ENCODE measurements at places on chromosomes 3 and 15.

DNA sequence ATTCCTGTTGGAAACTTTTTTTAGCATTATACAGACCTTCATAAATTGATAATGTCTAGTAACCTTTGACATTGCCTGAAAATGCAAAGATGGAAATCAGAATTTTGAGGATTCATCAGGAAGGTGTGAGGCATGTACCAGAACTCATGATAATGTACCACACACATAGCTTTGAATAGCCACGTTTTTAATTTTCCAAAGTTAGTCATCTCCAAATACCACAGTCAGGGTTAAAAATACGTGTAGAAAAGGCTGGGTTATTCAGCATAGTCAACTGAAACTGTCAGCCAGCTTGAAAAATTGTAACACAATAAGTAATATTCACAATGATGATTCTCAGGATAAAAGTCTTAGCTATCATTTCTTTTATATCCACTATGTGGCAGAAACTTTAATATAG lies 102.0 kb upstream of the THRB start:
- no peak for DNase-seq

- DNase-seq: peak; percentile 62
Measured at GRCh38 chr15:63892794-63893441, 59.2 kb upstream of the HERC1 start.

- DNase-seq: no peak
Measured at GRCh38 chr15:54131410-54131809, 153.2 kb downstream of the UNC13C start.

DNA sequence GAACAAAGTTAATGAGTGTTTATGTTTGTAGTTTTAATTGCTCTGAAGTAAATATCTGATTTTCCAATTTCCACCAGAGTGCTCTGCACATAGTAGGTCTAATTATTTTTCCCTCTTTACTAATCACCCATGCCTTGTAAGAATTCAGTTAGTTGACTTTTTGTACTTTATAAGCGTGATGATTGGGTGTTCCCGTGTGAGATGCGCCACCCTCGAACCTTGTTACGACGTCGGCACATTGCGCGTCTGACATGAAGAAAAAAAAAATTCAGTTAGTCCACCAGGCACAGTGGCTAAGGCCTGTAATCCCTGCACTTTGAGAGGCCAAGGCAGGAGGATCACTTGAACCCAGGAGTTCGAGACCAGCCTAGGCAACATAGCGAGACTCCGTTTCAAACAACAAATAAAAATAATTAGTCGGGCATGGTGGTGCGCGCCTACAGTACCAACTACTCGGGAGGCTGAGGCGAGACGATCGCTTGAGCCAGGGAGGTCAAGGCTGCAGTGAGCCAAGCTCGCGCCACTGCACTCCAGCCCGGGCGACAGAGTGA lies 507 bp upstream of the VHL start:
- DNase-seq: no peak

- no peak for DNase-seq
Measured at GRCh38 chr15:40680151-40680550, 14.8 kb upstream of the RAD51 start.

- no peak for DNase-seq
Measured at GRCh38 chr3:162367429-162368260, 871.0 kb downstream of the OTOL1 start.

DNA sequence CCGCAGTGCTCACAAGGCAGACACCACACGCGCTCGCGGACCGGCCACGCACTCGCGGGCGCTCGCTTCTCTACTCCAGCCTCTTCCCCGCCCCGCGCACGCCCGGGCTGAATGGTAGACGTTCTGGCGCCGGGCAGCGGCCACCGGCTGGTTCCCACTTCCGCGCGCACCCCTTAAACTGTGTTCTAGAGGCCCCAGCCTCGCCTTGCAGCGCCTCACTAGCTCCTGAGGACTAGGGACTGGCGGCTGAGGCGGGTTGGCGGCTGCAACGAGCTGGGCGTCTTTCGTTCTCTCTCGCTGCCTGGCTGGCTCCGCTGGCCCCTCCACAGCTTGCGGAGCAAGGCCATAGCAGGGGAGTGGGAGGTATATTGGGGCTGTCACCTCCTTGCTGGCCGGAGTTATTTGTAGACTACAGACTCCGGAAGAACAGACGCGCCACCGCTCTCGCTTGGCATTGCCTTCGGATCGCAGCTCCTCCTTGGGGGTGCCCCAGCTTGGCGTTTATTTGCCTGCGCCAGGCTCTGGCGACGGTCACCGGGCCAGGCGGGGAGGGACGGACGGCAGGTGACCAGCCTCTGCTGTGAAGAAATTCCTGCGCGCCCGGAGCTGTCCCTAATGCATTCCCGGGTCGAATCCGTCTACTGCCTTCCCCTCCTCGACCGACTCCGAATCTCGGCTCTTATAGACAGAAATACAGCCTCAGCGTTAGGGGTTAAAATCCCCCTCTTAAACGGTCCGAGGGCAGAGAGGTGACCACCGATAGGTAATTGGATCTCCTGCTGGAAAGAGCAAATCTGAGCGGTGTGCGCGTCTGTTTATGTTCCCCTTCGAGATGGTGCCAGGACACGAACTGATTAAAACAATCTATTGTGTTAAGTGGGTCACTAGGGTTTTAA lies 1.3 kb downstream of the GREM1 start:
- no peak for DNase-seq

GRCh38 chr15:74127255-74127953 lies 3.0 kb upstream of the ISLR2 start:
- peak; percentile 95 for DNase-seq

- no peak for DNase-seq
Measured at GRCh38 chr3:37836589-37836988, 25.1 kb upstream of the CTDSPL start.

DNA sequence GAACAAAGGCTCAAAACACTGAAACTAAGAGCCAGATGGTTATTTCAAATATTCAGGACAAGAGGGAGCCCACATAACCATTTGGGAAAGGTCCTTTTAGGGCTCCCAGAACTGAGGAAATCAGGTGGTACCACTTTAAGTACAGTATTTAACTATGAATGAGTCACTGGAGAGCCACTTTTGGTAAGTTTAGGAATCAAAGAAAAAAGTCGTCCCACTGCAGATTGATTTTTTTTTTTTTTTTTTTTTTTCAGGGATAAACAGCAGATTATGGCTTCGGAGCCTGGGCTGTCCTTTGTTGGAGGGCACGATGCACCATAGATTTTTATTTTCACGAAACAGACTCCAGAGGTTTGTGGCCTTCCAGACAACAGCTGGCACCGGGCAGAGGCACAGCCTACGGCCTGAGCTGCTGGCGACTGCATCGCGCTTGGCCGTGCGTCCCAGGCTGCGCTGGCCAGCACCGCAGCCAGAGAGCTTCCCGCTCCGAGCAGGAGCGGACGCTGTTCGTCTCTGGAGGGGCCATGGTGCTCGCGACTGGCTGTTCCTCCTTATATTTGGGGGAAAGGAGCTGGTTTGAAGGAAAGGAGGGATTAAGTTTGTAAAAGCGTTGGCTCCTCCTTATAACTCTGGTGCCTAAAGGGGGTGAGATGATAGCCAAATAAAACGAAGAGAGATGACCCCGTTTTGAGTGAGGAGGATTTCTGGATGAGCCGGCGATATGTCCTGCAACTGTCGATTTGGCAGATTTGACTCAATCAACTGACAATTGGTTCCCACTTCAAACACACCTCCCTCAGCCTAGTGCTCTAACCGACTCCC lies 152.9 kb upstream of the GOLIM4 start:
- DNase-seq: no peak

DNA sequence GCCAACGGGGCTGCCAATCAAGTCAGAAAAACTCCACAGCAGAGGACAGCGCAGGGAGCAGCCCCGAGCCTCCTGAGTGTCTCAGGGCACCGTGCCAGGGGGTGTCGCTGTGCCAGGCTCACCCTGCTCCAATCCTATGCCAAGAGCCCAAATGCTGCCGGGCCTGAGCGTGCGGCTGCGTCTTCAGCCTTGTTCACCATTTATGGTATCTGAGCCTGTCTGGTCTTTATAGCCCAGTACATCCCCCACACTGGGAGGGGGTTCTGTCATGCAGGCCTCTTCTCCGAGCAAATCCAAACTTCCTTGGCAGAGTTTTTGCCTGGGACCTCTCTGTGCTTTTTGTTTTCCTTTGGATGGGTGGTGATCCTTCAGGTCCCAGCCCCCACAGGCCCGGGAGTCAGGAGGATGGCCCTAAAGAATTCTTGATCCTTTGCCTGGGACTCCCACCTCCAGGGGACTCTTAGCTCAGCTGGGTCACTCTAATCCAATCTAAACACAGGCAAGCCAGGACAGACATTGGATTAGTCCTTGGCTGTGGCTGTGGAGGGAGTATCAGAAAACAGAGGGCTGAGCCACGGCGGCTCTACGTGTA lies 135.1 kb upstream of the HACD2 start:
- no peak for DNase-seq

- DNase-seq: no peak
Measured at GRCh38 chr15:90419206-90419605, 31.2 kb downstream of the IQGAP1 start.

GRCh38 chr15:59688423-59688781 lies 718 bp downstream of the BNIP2 start:
- DNase-seq: peak; percentile 12

DNA sequence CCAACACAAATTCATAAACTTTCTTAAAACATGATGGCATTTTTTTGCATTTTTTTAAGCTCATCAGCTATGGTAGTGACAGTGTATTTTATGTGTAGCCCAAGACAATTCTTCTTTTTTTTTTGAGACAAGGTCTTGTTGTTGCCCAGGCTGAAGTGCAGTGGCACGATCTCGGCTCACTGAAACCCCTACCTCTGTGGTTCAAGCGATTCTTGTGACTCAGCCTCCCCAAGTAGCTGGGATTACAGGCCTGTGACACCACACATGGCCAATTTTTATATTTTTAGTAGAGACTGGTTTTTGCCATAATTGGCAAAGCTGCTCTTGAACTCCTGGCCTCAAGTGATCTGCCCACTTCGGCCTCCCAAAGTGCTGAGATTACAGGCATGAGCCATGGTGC lies 17.3 kb upstream of the USP50 start:
- no peak for DNase-seq

GRCh38 chr3:23567917-23568316 lies 237.8 kb upstream of the UBE2E1 start:
- DNase-seq: no peak

- no peak for DNase-seq
Measured at GRCh38 chr3:124496061-124496460, 234.2 kb upstream of the UMPS start.
